ENCODE measurements at places on chromosomes 7 and 10. TPM values are rescaled to one million over a fixed set of nuclear protein-coding genes. Genes with fewer than 3 reads are reported as not detected.

DNA sequence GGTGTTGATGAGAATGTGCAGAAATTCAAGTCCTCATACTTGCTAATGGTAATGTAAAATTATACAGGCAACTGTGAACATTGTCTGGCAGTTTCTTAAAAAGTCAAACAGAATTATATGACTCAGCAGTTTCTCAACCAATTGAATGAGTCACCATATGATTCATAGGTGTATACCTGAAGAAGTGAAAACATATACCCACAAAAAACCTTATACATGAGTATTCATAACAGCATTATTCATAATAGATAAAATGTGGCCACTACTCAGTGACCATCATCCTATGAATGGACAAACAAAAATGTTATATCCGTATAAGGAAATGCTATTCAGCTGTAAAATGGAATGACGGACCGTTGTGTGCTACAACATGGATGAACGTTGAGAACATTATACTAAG lies 253.5 kb downstream of the MALRD1 start:
- no peak for DNase-seq

DNA sequence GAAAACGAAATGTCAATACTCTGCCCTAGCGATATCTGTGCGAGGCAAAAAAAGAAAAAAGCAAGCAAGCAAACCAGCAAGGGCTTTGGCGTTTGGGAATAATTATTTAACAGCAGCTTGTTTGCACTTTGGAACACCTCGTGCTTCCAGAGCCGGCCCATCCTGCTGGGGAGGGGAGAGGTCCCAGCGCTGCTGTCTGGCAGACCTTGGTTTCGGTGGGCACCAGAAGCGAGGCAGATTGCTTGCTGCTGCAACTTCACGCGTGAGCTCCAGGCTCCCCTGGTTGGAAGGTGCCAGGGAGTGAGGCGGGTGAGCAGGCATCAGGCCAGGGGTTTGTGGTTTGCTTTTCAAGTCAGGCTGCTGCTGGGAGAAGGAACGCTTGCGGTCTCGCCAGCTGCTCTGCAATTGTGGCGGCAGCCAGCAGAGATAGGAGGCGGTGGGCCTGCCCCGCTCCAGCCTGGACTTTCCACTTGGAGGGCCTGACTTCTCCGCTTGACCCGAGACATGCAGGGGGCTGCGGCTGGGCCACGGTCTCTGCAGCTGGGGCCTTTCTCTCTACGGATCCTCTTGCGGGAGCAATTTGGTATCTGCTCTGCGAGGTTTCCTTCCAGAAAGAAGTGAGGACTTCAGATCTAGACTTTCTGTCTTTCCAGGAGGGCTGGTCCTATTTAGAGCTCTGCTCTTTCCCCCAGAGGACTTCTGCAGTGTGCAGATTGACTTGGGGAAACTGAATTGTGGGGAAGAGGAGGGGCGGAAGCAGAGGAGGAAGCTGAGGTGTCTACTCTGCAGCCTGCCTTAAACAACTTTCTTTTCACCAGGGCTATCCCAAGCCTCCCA lies 131.4 kb downstream of the PRPF18 start:
- peak; percentile 50 for DNase-seq

GRCh38 chr7:98719396-98719795 lies 102.3 kb downstream of the NPTX2 start:
- no peak for DNase-seq

DNA sequence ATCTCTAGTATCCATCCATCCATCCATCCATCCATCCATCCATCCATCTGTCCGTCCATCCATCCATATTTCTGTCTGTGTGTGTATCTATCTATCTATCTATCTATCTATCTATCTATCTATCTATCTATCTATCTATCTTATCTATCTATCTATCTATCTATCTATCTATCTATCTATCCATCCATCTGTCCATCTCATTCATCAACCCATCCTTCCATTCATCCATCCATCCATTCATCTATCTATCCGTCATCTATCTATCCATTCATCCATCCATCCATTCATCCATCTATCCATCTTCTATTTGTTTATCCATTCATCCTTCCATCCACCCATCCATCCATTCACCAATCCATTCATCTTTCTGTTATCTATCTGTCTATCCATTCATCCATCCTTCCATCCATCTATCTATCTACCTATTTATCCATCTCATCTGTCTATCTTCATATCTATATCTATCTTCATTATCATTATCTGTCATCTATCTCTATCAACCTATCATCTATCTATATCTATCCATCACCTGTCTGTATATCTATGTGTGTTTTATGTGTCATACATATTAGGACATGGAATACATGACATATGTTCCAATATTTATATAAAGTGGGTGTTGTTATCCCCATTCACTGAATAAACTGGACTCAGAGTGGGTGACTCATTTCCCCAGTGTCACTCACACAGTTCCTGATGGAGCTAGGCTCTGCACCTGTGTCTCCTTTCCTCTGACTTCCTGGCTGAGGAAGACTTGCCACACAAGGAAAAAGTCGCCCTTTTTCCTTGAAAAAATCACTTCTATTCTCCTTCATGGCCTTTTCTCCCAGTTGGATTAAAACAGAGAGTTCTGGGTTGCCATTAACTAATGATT lies 200.1 kb downstream of the CCDC3 start:
- no peak for DNase-seq

DNA sequence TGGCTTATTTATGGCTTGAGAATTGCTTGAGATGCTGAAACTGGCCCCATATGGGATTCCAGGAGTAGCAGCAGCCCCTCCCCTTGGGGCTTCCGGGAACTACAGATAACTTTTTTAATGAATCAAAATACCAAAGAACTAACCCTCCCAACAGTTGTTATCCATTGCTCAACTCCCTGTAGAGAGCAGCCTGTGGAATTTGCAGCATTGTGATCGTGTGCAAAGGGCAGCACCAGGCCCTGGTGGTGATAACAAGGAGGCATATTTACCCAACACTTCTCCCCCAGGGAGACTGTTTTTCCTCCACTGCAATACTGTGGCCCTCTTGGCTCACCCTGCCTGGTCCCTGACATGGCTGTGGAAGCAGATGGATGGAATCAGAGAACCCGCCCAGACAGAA lies 196.2 kb downstream of the PLXNA4 start:
- no peak for DNase-seq

- DNase-seq = no peak
Measured at GRCh38 chr10:133218891-133219290, 11.1 kb upstream of the UTF1 start.

DNA sequence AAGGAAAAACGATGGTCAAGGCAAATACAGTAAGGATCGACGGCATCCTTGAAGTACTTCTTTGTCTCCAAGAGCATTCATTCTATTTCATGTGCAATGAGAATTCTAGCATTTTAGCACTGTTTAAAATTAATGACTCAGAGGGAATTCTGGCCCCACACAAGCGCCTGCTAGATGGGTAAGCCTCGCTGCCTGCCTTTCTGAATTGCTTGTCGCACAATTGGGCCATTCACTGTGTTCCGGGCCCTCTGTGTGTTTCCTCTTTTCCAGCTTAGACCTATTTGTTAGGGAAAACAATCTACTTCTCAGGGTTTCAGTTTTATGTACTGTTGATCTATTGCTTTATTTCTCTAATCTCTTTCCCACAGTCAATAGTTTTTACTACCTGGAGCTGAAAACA lies 204.7 kb upstream of the ZNF32 start:
- no peak for DNase-seq

GRCh38 chr10:89646889-89647657 lies 2.0 kb upstream of the PANK1 start:
- DNase-seq = no peak

GRCh38 chr7:2689951-2690705 lies 2.1 kb downstream of the AMZ1 start:
- DNase-seq = no peak

DNA sequence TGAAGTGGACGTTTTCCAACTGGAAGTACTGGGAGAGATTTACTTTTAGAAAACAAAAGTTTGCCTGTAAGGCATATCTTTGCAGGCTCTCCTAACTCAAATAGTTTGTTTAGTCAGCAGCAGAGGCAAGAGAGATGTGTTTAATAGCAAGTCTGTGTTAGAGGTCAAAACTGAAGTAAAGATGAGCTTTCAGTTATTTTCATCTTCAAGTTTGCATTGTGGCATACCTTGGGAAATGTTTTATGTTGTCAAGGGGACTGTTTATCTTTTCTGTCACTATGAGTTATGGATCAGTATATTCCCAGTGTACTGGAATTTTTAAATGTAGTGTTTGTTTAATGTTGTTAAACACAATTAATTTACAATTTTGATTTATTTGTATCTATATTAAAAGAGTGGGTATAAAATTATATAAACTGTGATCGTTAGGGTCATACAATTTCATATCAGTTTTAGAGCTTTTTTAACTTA lies 169.7 kb upstream of the PPP1R3A start:
- no peak for DNase-seq

DNA sequence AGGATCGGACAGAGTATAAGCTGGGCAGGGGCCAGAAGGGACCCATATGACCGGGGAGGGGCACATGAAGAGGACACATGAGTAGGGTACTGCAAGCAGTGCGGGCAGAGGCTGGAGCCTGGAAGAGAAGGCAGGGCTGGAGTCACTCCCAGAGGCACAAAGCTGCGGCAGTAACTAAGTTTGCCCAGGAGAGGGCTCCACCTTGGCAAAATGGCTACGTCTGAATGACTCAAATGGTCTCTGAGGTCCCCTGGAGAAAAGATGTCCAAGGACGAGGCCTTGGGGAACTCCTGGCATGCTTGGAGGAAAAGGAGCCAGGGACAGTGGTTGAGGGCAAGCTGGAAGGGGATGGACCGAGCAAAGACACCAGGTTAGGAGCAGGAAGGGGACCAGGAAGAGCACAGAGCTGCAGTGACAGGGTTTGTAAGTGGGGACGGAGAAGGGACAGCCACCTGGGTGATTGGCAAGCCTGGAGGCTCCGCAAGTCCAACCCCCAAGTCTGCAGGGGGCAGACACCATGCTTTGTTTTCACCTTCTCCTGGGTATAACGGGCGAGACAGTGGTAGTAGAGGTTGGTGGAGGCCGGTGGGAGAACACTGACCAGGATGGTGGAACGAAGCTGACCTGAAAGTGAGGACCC lies 43.1 kb upstream of the LBX1 start:
- peak; percentile 65 for DNase-seq

GRCh38 chr10:29434111-29434510 lies 145.2 kb downstream of the LYZL1 start:
- DNase-seq = no peak

DNA sequence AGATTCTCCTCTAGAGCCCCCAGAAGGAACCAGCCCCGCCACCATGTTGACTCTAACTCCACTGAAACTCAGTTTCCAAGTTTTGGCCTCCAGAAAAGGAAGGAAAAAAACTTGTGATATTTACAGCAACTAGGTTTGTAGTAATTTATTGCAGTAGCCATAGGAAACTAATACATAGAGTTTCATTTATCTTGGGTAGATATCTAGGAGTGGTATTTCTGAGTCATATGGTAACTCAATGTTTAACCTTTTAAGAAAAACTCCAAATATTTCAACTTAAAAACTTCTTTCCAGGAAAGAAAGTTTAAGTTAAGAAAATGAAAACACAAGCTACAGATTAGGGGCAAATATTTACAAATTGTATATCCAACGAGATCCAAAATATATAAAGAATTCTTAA lies 576.7 kb downstream of the KCNMA1 start:
- no peak for DNase-seq

DNA sequence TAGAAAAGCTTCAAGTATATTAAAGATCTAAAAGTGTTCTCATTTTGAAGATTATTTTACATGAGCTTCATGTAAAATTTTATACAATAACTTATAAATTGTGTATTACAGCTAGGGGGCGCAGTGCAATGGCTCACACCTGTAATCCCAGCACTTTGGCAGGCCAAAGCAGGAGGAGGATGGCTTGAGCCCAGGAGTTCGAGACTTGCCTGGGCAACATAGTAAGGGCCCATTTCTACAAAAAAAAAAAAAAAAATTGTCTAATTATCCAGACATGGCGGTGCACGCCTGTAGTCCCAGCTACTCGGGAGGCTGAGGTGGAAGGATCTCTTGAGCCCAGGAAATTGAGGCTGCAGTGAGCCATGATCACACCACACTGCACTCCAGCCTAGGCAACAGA lies 16.6 kb downstream of the ACBD5 start:
- DNase-seq = peak; percentile 58

DNA sequence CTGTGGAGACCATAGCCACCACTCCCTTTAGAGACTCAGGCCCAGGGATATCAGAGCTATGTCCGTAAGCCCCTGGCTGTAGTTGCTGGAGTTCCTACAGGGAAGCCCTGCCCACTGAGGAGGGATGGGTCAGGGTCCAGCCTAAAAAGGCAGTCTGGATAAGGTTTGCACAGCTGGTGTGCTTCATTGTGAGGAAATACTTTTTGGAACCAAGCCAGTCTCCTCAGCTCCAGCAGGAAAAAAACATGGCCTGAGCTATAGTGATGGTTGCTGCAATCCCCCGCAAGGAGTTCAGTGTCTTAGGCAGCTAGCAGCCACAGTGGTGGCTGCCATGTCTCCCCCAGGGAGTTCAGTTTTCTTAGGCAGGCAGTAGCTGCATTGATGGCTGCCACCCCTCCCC lies 52.6 kb upstream of the CYP2C8 start:
- DNase-seq = no peak

- DNase-seq = no peak
Measured at GRCh38 chr10:107434201-107434600, 269.7 kb upstream of the SORCS1 start.

DNA sequence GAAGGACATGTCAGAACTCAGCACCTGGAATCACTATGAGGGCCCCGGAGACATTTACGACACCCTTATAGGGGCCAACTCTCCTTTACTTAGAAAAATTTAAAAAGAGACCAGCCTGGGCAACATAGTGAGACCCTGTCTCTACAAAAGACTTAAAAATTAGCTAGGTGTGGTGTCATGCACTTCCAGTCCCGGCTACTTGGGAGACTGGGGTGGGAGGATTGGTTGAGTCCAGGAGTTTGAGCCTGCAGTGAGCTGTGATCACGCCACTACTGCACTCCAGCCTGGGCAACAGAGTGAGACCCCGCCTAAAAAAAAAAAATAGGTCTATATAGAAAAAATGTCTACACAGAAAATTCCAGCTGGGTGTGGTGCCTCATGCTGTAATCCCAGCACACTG lies 7.5 kb upstream of the CYTH3 start:
- DNase-seq = no peak

SLC16A9 gene
- total RNA-seq = 0.08 TPM

RNF32 gene
- total RNA-seq = 2.2 TPM

THSD7A gene
- not detected for total RNA-seq

PHYH gene
- 12.0 TPM for total RNA-seq

PON1 gene
- not detected for total RNA-seq

CHN2 gene
- 2.4 TPM for total RNA-seq

CLDN12 gene
- total RNA-seq = 2.4 TPM

GPER1 gene
- not detected for total RNA-seq

AP5Z1 gene
- total RNA-seq = 71.3 TPM

GTF2IRD1 gene
- total RNA-seq = 0.94 TPM

GJD4 gene
- total RNA-seq = not detected

MYH16 gene
- not detected for total RNA-seq

PRKRIP1 gene
- 26.2 TPM for total RNA-seq

FOXI2 gene
- total RNA-seq = not detected

ABCB8 gene
- total RNA-seq = 67.8 TPM

UCMA gene
- total RNA-seq = not detected

All from activated CD4-positive, alpha-beta T cell treated with anti-CD3 and anti-CD28 coated beads, Interleukin-2, amount 10 ng/mL, durations not matched to agents 7 days and 5 days (primary cell).